ENCODE measurements at places on chromosomes 13 and 19. TPM values are rescaled to one million over a fixed set of nuclear protein-coding genes. Genes with fewer than 3 reads are reported as not detected.

SPACA4 gene
- total RNA-seq, result not detected

RASIP1 gene
- 10.8 TPM for total RNA-seq

LILRA6 gene
- 0.95 TPM for total RNA-seq

MYO9B gene
- 24.0 TPM for total RNA-seq

KLF1 gene
- total RNA-seq, result 0.26 TPM

NUCB1 gene
- 107 TPM for total RNA-seq

ZNF566 gene
- total RNA-seq, result 39.4 TPM

MEIOSIN gene
- not detected for total RNA-seq

NLRP4 gene
- not detected for total RNA-seq

PSG6 gene
- not detected for total RNA-seq

PSG11 gene
- not detected for total RNA-seq

DOCK9 gene
- total RNA-seq, result 84.4 TPM

ZNF433 gene
- 16.0 TPM for total RNA-seq

LRRC8E gene
- total RNA-seq, result 1.3 TPM

DNA sequence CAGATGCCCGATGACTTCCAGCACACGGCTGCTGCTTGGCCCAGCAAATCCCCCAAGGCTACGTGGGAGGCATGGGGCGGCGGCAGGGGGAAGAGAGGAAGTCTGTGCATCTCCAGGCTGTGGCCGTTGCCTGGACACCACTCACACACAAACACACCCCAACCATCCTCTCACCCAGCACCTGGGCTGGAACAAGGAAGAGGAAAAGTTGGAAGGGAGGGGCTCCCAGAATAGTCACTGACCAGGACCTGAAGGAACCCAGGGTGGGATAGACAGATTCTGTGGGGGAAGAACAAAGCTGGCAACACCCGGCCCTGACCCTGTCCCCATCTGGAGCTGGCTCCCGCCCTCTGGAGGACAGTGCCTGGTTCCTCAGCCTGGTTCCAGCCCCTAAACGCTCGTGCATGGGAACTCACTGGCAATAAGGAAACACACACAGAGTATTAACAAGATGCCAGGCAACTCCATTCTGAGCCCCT lies 11.2 kb downstream of the PPP6R1 start:
- DNase-seq, result no peak

DNA sequence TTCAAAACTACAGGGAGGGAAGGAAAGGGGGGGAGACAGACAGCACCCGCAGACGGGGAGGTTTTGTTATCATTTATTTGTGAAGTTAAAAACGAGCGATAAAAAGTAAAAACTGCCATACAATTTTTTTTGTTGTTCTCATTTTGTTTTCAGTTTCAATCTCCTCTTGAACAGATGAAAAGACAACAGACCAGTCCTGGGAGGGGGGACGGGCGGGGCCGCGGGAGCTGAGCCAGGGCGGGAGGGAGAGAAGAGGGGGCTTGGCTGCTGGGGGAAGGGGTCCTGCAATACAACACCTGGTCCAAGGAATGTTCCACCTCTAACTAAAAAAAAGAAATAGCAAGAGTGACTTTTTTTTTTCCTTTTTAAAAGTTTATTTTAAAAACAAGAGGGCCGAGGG lies 11.3 kb downstream of the KHSRP start:
- no peak for DNase-seq

DNA sequence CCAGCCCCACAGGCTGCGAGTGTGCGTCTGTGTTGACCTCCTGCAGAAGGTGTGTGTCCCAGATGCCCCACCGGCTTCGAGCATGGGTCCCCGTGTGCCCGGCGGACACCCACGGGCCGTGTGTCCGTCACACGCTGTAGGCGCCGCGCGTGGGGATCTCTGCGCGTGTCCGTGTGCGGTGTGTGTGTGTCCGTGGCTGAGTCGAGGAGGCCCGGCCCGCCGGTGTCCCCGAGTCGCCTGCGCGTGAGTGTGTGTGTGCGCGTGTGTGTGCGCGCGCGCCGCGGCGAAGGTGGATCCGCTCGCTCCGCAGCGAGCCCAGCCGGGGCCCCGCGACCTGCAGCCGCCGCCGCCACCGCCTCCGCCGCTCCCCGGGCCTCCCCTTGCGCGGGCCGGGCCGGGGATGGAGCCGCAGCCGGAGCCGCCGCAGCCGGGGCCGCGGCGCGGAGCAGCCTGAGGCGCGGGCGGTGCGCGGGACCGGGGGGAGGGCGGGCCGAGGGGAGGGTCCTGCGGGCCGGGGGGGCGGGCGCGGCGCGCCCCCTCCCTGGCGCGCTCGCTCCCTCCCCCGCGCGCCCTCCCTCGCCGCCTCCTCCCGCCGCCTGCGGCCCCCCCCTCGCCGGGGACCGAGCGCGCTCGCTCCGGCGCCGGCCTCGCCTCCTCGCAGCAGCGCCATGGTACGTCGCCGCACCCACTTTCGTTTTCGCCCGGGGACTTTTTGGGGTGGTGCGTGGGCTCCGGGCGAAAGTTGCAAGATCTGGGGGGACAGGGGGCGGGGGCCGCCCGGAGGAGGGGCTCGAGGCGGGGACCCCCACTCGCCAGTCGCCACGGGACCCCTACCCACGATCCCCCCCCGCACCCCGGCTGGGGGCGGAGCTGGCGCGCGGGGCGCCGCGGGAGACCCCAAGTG lies 7.1 kb upstream of the NFIC start:
- no peak for DNase-seq

DNA sequence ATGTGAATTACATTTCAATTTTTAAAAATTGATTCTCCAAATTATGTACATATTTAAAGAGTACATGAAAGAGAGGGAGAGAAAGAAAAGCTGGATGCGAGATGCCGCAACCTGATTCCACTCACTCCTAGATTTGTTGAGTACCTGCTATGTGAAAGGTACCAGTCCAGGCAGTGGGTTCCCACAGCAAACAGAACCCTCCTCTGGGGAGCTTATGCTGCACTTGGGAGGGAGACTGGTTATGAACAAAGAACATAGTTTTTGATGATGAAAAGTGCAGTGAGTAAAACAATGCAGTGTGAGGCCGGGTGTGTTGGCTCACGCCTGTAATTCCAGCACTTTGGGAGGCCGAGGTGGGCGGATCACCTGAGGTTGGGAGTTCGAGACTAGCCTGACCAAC lies 43.4 kb downstream of the ACTN4 start:
- no peak for DNase-seq

- no peak for DNase-seq
Observed at GRCh38 chr19:35938282-35939224, 2.4 kb downstream of the LRFN3 start.
